ENCODE measurements at places on chromosomes 6 and 20.

GRCh38 chr20:1844325-1845162, 50.7 kb upstream of the SIRPA start:
- DNase-seq: no peak

- no peak for DNase-seq
Measured at GRCh38 chr6:154304191-154304590, 52.4 kb downstream of the IPCEF1 start.

GRCh38 chr6:25060522-25060921, 124.8 kb upstream of the RIPOR2 start:
- DNase-seq: no peak

GRCh38 chr20:47224300-47224791, 132.2 kb downstream of the ZMYND8 start:
- DNase-seq: no peak

GRCh38 chr6:43575105-43575771, 600 bp downstream of the XPO5 start:
- DNase-seq: no peak

DNA sequence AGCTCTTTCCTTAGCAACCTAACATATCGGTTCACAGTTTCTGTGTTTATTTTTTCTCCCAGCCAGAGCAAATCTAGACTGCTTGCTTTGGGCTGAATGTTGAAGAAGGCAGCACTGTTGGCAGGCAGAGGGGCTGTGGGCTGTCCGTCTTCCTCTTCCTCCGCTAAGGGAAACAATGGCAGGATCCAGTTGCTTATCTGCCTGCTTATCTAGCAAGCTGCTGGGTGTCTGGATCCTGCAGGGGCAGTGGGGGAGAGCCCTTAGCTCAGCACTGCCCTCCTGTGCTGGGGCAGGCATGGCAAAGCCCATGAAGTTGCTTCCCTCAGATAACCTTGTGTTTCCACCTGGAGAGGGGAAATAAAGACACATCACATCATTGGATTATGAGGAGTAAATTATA, 92.7 kb upstream of the CD93 start:
- DNase-seq: no peak
